ENCODE measurements at places on chromosomes 1 and 21.

- no peak for DNase-seq
Observed at GRCh38 chr1:167248707-167249642, 28.3 kb downstream of the POU2F1 start.

DNA sequence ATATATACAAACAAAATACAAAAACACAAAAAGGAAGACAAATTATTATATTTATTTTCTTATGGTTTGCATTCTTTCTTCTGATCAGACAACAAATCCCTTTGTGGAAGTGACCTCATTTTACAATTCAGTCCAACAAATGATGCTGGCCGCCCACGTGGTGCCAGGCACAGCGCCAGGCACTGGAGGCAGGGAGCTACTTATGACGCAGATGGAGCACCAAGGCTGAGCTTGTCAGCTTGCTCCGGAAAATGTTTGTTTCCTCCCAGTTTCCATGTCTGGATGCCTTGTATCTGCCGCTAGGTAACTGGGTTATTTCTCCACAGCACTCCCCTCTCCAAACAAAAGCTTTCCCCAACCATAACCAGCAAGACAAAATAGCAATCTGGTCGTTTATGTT is 30.7 kb upstream of the CD34 start:
- DNase-seq = no peak

GRCh38 chr1:58392083-58392482 is 154.4 kb downstream of the OMA1 start:
- no peak for DNase-seq

- DNase-seq = no peak
Observed at GRCh38 chr1:93701629-93702028, 20.0 kb upstream of the BCAR3 start.

GRCh38 chr21:45638707-45639106 is 4.8 kb upstream of the PCBP3 start:
- DNase-seq = no peak

GRCh38 chr1:196933531-196934189 is 9.9 kb upstream of the CFHR2 start:
- DNase-seq = no peak

DNA sequence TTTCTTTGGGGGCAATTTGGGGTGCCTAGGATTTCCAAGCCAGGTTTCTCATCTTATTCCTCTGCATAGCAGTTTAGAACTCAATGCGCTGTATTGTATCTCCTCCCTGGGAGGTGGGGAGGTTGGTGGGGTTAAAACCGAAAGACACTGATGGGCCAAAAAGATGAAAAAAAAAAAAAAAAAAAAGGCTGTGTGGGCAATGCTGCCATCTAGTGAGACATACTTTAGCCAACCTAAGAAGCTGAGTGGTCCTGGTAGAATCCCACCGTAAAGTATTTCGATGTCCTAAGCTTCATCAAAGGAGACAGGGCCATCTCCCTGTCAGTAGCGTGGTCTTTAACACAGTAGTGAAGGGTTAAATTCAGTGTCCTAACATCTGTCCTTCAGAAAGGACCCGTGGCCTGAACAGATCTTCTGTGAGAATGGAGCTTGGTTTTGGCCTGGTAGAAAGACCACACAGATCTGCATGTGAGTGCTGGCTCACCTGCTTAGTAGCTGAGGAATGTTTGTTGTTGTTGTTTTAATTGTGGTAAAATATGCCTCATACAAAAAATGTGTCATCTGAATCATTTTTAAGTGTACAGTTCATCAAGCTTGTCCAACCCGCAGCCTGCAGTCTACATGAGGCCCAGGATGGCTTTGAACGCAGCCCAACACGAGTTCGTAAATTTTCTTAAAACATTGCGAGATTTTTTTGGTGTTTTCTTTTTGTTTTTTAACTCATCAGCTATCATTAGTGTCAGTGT is 226.2 kb downstream of the KIF26B start:
- no peak for DNase-seq

DNA sequence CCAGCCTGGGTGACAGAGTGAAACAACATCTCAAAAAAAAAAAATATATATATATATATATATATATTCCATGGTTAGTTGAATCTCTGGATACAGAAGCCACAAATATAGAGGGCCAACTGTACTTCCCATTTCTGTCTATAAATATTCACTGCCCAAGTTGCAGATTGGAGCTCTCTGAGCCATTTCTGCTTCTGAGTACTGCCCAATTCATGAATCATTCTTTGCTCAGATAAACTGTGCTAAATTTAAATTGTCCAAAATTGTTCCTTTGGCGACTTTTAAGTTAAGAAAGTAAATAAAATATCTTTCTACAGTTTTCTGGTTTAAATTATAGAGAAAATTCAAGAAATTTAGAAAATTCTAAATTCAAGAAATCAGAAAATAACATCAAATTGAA is 23.2 kb upstream of the C1orf146 start:
- DNase-seq = no peak

DNA sequence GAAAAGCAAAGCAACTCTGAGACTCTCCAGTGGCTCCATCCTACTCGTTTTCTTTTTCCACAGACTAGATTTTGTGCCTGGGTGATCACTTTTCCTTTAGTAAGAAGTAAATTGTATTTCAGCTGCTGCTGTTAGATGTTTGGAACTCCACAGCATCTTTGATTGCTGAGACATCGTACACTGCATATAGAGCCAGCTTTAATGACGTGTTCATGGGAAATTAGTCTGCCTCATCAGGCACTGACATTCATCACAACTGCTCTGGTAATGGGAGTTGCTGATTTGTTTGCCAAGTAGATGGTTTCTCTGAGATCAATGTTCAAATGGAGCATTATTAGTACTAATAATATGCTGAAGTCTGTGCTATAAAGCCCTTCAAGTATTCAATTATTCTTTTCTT is 573.8 kb upstream of the NR5A2 start:
- DNase-seq = no peak

DNA sequence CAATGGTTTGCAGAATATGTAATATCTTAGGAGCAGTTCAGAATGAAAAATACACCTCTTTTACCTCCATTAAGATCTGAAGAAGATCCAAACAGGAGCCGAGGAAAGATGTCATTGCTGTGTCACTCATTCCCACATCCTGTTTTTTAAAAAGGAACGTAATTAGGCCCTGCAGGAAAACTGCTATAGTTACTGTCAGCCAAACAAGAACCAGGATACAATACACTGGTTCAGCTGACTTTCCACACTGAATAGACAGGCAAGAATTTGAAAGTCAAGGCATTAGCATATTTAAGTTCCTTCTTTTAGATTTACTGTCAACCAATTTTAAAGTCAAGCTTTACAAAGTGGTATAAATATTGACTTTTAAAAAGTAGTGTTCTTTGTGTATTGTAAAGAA is 63.8 kb downstream of the IARS2 start:
- no peak for DNase-seq

- DNase-seq = no peak
Observed at GRCh38 chr1:228313536-228314277, 92.9 kb downstream of the TRIM11 start.

DNA sequence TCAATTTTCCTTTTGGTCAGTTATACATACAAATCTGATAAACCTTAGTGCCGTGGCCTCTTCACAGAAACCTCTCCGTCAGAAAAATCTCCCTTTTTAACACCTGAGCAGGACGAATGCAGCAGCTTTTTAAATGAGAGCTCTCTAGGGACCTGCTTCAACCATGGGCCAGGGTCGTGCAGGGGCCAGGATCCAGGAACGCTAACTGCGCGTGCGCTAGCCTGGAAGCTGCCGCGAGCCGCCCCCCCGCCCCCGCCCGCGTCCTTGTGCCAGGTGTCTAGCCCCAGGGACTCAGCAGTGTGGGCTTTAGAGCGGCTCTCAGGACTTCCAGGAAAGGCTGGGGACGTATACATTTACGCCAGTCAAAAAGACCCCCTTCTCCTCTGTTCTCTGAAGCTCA is 136.8 kb upstream of the FMN2 start:
- DNase-seq = no peak

GRCh38 chr1:221878134-221878533 is 136.2 kb upstream of the DUSP10 start:
- no peak for DNase-seq

- no peak for DNase-seq
Observed at GRCh38 chr21:37550618-37551330, 184.2 kb downstream of the DYRK1A start.

- DNase-seq = no peak
Observed at GRCh38 chr1:44048532-44049215, 17.4 kb upstream of the SLC6A9 start.

DNA sequence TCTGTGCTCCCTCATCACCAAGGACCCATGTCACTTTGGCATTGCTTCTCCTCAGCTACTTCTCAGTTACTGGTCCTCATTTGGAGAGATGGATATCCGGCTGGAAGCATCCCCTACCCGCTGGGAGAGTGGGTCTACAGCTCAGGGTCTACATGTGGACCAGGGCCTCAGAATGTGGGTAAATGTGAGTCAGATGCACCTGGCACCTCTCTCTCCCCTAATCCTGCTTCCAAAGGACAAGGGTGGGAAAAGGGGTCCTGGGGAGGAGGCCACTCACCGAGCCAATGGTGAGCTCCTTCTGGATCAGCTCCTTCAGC is 908 bp downstream of the S100A6 start:
- DNase-seq = no peak

- DNase-seq = no peak
Observed at GRCh38 chr1:66731170-66731865, 20.9 kb upstream of the DYNLT5 start.

DNA sequence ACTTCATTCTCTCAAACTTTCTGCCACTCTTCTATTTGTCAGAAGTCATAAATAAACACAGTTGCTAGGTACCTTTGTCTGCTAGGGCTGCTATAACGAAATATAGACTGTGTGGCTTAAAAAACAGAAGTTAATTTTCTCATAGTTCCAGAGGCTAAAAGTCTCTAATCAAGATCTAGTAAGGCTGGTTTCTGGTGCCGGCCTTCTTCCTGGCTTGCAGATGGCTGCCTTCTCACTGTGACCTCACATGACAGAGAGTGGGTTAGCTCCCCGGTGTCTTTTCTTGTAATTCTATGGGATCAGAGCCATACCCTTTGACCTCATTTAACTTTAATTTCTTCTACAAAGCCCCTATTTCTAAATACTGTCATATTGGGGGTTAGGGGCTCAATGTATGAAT is 5.9 kb downstream of the PDC start:
- DNase-seq = no peak

DNA sequence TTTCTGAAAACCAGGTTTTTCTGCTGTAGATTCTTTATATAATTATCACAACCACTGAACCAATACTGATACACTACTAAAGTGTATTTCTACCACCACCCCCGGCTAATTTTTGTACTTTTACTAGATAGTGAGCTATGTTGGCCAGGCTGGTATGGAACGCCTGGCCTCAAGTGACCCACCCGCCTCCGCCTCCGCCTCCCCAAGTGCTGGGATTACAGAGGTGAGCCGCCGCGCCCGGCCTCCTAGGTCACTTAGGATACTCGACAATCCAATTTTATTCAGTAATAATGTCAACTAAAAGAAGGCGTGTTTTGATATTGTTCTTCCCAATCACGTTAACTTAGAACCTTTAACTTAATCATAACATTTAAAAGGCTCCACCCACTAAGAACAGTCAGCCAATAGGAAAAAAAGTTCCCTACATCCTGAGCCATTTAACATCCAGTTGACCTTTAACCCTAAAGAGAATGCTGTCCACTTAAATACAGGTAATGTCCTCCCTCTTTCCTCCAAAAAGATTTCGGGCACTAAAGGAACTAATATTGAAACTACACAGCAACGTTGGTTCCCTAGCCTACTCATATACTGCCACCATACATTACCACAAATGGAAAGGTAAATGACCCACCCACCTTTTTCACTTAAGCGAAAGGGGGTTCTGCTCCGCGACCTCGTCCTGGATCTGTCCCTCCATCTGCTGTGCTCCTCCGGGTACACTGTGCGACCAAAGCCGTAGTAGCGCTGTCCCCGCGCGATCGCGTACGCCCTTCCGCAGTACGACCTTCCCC is 1.2 kb downstream of the RSRP1 start:
- no peak for DNase-seq
